ENCODE measurements at places on chromosomes 4 and X. TPM values are rescaled to one million over a fixed set of nuclear protein-coding genes. Genes with fewer than 3 reads are reported as not detected.

The ARMCX4 gene
- 13.3 TPM for total RNA-seq

The SSX7 gene
- total RNA-seq, result not detected

The FRG2 gene
- not detected for total RNA-seq

The XAGE1A gene
- not detected for total RNA-seq

The MAGEB1 gene
- not detected for total RNA-seq

The PRRG3 gene
- not detected for total RNA-seq

The GABRQ gene
- total RNA-seq, result not detected

The C4orf36 gene
- total RNA-seq, result not detected

The EREG gene
- total RNA-seq, result 0.25 TPM

The TRAPPC2 gene
- 20.5 TPM for total RNA-seq

The SPACA5 gene
- total RNA-seq, result not detected

The OPRPN gene
- not detected for total RNA-seq

The SRD5A3 gene
- 1.1 TPM for total RNA-seq

The TLR7 gene
- not detected for total RNA-seq

The RAB40AL gene
- total RNA-seq, result not detected

The CHRDL1 gene
- not detected for total RNA-seq

Data from CD8-positive, alpha-beta T cell (primary cell).